ENCODE measurements at places on chromosomes 16 and 17.

DNA sequence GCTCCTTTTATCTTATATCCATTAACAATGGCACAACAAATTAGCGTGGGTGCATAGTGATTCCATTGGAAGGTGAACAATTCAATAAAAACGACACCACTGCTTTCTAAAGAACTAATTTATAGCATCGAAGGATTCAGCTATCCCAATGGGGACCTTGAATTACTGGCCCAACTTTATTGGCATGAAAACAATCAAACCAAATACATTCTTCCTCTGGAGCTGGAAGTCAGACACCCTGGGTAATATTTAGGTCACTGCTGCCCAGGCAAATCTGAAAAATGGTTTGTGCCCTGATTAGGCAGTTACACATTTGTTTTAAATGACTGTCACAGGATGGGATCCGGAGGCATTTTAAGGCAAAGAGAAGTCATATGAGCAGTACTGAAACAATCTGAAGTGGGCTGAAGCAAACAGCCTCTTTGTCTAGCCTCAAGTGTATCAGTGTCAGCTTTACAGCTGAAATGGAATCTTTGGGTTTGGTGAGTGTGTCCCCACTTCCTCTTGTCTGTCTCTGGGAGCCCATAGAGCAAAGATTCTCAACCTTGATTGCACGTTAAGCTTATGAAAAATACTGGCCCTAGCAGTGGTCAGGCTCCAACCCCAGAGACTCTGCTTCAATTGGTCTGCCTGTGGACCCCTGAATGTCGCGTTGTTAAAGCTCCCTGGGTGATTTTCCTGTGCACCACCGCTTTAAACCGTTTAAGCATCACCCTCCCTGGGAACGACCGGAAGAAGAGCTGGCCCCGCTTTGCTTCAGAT lies 30.3 kb downstream of the CDK5R1 start:
- peak; percentile 41 for DNase-seq

GRCh38 chr17:47712330-47713023 lies 18.5 kb downstream of the TBKBP1 start:
- DNase-seq, result no peak

- no peak for DNase-seq
Observed at GRCh38 chr17:43588664-43589435, 42.7 kb upstream of the ETV4 start.

GRCh38 chr17:56896968-56897359 lies 16.9 kb downstream of the TRIM25 start:
- DNase-seq, result no peak

DNA sequence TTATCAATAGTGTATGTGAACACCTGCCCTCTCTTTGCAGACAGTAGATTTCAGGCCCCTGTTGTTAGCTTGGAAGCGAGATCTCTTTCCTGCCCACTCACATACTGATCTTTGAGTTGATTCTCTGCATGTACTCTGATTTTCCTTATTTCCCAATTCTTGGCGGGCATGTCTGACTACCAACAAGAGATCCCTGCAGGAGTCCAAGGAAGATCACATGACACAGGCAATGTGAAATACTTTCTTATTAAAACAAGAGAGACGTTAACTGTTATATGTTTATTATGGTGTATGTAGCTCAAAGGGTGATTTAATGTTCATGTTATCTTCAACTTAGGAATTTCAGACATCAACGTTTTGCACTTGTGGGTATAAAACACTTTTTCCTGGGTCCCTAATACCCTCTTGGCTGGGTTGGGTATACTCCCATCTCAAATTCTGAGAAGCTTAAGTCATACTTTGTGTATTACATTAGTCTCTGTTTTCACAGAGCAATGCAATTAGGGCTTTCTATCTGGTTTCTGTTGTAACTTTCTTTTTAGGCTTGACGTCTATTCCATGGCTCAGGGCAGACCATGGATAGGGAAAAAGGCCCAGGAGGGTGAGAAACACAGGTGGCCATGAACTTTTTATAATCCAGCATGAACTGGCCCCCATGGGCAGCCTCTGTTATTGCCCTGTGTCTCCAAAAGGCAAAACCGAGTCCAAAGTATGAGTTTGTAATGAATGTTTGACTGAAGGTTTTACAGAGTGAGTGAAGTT lies 32.2 kb downstream of the HSD17B2 start:
- no peak for DNase-seq

GRCh38 chr16:24988593-24989338 lies 26.4 kb downstream of the ARHGAP17 start:
- peak; percentile 55 for DNase-seq

- DNase-seq, result no peak
Observed at GRCh38 chr16:27236635-27237218, 31.8 kb downstream of the NSMCE1 start.

DNA sequence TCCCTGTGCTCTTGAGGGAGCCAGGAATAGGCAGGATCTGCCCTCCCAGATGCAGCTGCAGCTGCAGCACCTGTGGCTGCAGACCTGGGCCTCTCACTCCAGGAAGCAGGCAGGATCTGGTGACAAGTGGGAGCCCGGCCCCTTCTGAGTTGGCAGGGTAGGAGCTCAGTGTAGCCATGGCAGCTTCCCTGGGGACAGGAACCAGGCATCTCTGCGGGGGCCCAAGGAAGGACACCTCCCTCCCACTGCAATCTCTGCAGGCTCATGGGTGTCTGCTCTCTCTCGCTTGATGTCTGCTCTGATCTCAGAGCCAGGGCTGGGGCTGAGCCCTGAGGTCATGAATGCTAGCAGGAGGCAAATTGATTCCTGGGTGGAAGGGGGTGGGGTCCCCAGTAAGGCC lies 592.5 kb upstream of the CA10 start:
- no peak for DNase-seq

DNA sequence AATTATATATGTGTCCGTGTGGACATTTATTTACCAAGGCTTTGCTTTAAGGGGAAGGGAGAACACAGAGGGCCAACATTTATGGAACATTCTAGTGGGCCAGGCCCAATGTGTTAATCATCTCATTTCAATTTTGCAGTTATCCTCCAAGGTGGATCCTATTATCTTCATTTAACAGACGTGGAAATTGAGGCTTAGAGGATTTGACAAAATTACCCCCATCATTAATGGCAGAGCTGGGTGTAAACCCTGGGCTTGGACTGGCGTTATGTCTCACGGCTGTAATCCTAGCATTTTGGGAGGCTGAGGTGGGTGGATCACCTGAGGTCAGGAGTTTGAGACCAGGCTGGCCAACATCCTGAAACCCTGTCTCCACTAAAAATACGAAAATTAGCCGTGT lies 26.4 kb downstream of the PITPNC1 start:
- no peak for DNase-seq

- DNase-seq, result no peak
Observed at GRCh38 chr17:11813871-11814270, 183.4 kb downstream of the ZNF18 start.

- DNase-seq, result peak; percentile 72
Observed at GRCh38 chr17:55295411-55296170, 30.8 kb downstream of the HLF start.

- no peak for DNase-seq
Observed at GRCh38 chr16:81553080-81553813, 108.6 kb downstream of the CMIP start.

DNA sequence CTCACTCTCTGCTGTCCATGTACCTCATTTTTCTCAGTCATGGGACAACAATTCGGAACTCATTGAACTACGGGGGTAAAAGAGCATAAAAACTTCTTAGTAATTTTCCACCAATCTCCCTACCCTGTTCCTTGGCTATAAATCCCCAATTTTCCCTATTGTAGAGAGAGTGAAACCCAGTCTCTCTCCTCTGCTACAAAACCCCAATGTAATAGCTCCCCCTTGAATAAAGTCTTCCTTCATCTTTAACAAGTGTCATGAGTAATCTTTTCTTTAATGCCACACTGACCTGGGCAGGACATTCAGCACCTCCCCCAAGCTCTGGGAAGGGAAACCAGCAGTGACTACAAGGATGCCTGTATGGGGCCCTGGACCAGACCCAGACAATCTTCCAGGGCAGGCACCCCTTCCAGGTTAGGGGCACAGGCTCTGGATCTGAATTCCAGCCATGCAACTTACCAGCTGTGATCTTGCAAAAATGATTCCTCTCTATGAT lies 10.2 kb upstream of the EIF1 start:
- no peak for DNase-seq

DNA sequence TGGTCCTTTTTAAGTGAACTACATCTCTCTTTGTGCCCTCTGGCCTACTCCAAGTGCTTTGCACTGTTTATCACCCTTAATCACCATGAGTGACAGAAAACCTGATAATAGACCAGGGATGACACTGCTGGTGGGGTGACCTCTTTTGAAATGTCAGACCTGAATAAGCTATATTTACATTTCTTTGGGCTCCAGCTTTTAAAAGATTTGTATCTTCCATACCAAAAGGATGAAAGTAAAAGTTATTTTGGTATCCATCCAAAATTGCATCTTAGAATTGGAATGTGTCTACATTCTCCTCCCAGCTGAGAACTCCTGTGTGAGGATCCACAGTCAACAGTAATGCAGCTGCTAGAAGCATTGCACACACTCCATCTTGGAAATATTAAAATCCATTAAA lies 370.0 kb downstream of the CDH11 start:
- DNase-seq, result no peak

DNA sequence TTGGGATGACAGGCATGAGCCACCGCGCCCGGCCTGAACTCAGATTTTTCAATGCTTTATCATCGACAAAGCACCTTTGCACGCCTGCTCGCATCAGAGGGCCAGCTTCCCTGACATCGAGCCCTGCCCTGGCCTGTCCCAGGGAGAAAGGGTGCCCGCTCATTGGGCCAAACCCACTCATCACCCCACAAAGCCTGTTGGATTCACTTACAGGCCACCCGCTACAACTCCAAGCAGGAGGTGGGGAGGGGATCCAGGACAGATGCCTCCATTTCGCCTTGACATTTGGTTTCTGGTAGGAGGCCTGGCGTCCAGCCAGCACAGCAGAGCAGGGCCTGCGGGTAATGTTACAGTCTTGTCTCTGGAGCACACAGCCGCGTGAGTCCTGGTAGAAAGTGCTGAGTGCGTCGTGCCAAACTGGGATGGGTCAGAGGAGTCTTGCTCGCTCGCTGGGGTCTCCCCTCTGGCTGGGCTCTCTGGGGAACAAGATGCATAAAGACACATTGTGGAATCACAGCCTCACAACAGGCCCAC lies 19.8 kb downstream of the SMTNL2 start:
- no peak for DNase-seq

- no peak for DNase-seq
Observed at GRCh38 chr16:66660422-66661209, 35.9 kb downstream of the CMTM4 start.

- DNase-seq, result peak; percentile 61
Observed at GRCh38 chr16:7025616-7026190, 306.9 kb upstream of the RBFOX1 start.

GRCh38 chr17:43694081-43694870 lies 32.6 kb upstream of the MEOX1 start:
- DNase-seq, result peak; percentile 87

GRCh38 chr16:78464833-78465232 lies 365.4 kb downstream of the WWOX start:
- DNase-seq, result no peak

- peak; percentile 93 for DNase-seq
Observed at GRCh38 chr17:62724398-62725146, 83.5 kb downstream of the MARCHF10 start.

DNA sequence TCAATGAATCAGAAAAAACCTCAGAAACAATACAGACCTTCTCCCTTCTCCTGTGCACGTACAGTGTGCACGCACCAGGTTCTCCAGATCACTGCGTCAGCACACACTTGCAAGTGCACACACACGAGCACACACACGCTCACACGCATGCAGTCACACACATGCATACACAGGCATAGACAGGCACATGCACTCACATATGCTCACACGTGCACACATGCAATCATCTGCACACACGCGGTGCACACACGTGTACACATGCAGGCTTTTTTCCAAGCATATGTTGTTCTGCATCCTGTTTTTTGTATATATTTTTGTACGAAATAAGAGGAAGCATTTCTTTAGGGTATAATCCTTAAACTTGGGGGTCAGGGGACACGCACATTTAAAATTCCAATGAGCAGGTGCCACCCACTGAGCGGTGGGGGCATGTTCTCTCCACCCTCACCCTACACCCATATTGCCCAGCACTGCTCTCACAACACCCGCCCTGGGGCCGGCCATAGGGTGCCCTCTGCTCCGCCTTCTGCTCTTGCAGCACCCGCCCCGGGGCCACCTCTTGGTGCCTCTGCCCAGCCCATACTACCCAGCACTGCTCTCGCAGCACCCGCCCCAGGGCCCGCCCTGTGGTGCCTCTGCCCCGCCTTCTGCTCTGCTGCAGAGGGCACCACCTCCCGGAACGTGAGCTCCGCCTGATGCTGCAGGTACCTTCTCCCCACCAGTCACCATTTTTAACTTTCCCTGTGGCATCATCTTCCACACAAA lies 20.9 kb downstream of the KLHDC4 start:
- DNase-seq, result no peak

DNA sequence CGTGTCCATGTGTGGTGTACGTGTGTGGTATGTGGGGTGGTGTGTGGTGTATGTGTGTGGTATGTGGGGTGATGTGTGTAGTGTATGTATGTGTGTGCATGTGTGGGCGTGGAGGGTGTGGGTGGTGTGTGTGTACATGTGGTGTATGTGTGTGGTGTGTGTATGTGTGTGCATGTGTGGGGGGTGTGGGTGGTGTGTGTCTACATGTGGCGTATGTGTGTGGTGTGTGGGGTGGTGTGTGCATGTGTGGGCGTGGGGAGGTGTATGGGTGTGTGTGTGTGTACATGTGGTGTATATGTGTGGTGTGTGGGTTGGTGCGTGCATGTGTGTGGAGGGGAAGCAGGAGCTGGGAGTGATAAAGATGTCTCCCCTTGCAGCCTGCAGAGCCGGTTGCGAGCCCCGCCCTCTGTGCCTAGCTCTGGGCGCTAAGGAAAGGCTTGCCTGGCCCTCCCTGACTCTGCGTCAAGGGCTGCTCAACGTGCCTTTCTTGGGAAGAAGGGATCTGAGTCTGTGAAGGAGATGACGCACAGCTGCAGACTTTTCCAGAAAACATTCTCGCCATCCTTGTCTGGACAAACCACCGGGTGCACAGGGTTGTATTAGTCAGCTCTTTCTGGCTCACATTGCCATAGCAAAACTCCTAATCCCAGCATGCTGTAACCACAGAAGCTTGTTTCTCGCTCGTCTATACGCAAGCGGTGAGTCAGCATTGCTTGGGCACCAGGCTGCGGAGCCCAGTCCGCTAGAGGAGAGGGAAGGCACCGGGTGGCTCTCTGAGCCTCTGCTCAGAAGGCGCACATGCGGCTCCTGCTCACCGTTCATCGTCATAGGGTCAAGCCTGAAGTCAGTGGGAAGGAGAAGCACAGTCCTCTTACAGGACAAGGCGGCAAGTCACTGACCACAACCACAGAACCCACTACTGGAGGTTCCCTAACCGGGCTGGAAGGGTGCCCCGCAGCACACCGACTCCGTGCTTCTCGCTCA lies 2.0 kb upstream of the CD300H start:
- DNase-seq, result peak; percentile 80

Data from activated naive CD4-positive, alpha-beta T cell treated with anti-CD3 and anti-CD28 coated beads for 36 hours (primary cell).